ENCODE measurements at places on chromosomes 4 and X.

- DNase-seq = no peak
Measured at GRCh38 chr4:183287309-183287659, 32.8 kb downstream of the CLDN22 start.

DNA sequence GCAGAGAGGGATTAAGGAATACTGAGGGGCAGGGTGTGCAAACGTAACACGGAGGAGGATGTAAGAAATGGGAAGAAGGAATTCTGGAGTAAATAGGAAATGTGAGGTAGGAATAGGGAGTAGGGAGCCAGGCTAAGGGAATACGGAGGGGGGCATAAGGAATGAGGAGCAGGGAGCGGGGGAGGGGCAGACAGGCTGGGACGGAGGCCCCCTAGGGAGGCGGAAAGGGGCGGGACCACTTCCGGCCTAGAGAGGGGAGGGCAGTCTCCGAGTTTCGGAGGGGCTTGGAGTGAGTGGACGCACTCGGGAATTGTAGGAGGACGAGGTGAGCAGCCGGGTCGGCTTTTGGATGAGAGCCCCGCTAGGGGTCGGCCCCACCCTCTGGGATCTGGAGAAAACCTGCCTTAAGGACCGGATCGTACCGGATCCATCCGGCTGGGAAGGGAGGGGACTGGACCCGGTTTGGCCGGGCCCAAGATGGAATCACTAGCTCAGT lies 612 bp downstream of the MAGED2 start:
- DNase-seq = peak; percentile 25

DNA sequence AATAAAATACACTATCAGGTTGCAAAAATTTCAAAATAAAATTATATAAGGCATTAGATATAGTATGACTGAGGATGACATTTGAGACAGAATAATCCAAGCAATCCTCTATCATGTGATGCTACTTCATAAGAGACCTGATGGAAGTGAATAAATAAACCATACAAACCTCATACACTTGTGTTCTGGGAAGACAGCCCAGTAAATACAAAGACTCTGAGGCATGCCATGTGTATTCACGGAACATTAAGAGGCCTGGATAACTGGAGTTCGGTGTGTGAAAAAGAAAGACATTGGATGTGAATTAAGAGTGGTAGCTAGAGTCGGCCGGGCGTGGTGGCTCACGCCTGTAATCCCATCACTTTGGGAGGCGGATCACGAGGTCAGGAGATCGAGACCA lies 364.2 kb downstream of the ADAM29 start:
- DNase-seq = no peak

GRCh38 chr4:56134266-56134665 lies 185.5 kb downstream of the CEP135 start:
- DNase-seq = no peak

GRCh38 chrX:40097504-40098263 lies at the start of gene BCOR:
Gene BCOR, minus strand, starts transcription at chrX:40097958. Its CDS starts 20,029 bp downstream, at chrX:40077929.
- no peak for DNase-seq

DNA sequence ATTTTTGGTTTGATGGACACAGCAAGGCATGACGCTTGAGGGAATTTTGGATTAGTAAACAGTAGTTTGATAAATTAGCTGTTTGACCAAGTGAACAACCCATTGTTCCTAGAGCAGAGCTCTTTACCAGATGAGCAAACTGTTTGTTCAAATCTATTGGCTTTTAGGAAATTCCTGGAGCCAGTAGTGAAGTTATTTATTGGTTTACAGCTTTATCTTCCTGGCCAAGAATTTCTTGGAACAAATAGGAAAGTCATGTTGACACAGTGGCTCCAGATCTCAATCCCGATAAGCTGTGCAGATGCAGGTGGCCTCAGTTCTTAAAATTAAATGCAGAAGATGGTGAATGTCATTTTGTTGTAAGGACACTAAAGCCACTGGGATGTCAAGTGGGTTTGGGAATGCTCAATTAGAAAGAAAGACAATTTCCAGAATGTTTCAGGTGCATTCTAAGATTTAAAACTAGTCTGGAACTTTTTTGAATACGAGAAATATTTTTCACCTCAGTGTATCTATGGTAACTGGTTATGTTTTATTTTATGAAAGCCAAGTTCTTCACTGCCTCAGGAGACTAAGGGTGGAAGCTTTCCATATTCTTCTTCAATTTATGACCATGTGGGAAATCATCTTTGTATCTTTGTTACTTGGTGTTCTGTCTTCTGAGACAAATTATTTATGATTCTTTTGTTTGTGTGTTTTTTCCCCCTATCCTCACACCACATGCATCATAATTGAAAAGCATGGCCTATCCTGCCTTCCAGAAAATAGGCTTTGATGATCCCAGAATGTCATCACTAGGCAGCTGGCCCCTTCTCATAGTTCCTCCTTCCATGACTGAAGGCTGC lies 554.5 kb downstream of the STIM2 start:
- DNase-seq = no peak

- DNase-seq = no peak
Measured at GRCh38 chr4:83212041-83212851, 72.4 kb downstream of the COQ2 start.

DNA sequence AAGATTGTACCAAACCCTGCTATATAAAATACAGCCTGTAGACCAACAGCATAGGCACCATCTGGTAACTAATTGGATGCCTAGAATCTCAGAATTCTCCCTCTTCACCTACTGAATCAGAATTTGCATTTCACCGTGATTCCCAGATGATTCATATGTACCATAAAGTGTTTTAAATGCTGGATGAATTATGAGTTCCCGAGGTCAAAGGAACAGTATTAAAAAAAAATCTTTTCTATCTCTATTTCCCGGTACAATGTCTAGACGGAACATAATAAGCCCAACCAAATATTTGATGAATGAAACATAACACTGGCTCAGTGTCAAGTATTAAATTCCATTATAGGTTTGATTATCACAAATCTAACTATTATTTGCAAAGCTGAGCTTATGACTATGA lies 280.0 kb downstream of the ANKRD50 start:
- DNase-seq = no peak

- no peak for DNase-seq
Measured at GRCh38 chrX:149205937-149206336, 299.2 kb downstream of the IDS start.

DNA sequence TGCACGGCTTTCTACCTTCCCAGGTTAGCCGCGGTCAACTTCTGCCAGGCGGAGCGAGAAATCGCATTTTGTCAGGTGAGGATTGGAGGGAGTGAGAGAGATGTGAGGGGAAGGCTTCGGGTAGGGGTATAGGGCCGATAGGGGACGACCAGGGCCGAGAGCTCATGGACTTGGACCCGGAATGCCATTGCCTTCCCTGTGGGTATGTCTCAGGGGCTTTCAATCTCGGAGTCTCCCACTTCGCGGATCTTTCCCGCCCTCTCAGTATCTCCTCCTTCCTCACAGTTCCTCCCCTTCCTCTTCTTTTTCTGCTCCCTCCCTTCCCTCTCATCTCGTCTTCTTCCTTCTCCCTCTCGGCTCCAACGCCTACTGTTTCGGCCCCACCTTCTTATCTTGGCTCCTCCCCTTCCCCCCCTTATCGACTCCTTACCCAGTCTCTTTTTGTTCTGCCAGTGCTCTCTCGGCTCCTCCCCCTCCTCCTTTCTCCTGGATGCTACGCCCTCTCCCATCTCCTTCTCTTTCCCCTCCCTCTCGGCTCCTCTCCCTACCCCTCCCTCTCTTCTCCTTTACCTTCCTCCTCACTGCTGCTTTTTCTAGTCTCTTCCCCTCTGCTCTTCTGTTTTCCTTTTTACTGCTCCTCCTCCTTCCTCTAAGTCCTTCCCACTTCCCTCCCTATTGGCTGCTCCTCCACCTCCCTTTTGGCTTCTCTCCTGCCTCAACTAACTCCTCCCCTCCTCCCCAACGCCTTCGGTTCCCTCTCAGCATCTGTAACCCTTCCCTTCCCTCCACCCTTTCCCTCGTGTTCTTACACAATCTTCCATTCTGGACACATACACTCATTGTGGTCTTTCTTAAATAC lies 29.4 kb upstream of the RBMX start:
- peak; percentile 23 for DNase-seq

GRCh38 chr4:145938618-145939440 lies at the start of gene ZNF827:
Gene ZNF827, minus strand, starts transcription at chr4:145938823. Its CDS starts 416 bp downstream, at chr4:145938407.
- no peak for DNase-seq

GRCh38 chr4:76589402-76589801 lies 154.4 kb downstream of the SHROOM3 start:
- no peak for DNase-seq
